ENCODE measurements at places on chromosomes 6 and 20.

DNA sequence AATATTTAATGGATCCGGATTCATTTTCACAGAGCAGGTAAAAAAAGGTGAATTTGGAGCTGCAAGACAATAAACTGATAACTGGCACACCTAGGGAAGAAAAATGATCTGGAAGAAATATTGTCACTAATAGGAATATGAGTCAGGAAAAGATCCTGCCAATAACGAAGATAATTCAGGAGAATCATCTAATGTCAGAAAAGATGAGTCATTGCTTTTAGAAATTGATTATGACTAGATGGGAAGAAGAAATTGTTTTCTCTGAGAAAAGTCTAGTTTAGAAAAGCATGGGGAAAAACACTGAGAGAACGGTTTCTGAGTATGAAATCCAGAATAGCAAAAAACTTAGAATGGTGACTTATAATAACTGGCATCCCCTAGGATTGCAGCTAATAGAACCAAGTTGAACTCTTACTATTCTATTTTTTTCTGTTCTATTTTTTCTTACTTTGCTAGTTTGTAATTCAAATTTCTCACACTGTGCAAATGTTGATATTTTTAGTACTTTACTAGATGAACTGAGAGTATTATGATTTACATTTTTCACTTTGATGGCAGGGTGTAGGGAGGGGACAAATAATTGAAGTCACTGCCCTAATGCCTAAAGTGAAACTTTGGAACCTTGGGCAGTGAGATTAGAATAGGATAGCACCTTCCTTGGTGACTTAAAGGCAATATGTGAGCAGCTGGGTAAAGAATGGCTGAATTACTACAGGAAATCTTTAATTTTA lies 38.2 kb upstream of the SUPT3H start:
- H3K27ac ChIP-seq: no peak overlapping the region
- H3K27me3 ChIP-seq: no peaks in the 10 kb centered on the region
- DNase-seq: no peak
- peaks cover 18% of the 10 kb centered on the region for H3K4me1 ChIP-seq

DNA sequence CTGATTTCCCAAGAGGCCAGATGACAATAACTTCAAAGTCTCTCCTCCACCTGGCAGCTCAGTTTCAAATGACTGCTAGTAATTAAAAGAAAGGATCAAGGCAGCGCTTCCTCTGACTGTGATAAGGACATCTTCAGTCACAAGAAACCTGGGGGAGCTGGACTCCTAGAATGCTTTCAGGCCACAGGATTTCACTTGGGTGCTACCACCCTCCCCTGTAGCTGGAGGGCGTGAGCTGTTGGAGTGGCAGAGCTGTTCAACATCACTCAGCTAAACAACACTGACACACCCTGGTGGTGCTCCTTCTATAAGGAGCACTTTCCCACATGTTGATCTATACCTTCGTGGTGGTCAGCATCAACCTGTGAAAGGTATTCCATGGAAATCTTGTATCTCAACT lies 2.2 kb upstream of the CNR1 start:
- peaks cover 21% of the 10 kb centered on the region for H3K4me1 ChIP-seq
- H3K4me3 ChIP-seq: no peak overlapping the region
- no peak for DNase-seq
- H3K27ac ChIP-seq: no peak overlapping the region
- peaks cover 18% of the 10 kb centered on the region for H3K27me3 ChIP-seq

DNA sequence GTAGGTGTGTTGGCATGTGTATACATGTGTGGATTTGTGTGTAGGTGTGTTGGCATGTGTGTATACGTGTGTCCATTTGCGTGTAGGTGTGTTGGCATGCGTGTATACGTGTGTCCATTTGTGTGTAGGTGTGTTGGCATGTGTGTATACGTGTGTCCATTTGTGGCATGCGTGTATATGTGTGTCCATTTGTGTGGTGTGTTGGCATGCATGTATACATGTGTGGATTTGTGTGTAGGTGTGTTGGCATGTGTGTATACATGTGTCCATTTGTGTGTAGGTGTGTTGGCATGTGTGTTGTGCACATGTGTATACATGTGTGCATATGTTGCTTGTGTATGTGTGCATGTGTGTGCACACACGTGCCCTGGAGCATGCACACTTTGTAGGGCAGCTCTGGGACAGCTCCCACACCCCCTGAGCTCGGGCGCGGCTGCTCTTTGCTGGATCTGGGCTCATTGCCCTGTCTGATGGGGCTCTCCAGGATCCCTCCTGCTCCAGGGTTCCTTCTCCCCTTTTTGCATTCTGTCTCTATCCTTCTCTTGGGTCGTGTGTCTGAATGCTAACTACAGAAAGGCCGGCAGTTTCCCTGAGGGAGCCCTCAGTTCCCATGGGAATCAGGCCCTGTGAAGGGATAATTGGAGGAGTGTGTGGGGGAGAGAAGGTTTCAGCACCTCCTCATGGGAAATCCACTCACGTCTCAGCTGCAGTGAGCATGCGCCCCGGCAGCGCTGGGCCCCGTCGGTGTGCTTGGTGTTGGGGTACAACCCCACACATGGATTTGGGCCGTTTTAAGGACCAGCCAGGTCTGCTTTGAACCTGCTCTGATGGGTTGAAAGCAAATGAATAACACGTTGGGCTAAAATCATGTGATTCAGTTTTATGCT lies 102.0 kb downstream of the ERMARD start:
- H3K4me3 ChIP-seq: no peak overlapping the region
- H3K27ac ChIP-seq: peak overlapping the region; percentile 83
- no peaks in the 10 kb centered on the region for H3K27me3 ChIP-seq
- H3K4me1 ChIP-seq: peaks cover 18% of the 10 kb centered on the region

DNA sequence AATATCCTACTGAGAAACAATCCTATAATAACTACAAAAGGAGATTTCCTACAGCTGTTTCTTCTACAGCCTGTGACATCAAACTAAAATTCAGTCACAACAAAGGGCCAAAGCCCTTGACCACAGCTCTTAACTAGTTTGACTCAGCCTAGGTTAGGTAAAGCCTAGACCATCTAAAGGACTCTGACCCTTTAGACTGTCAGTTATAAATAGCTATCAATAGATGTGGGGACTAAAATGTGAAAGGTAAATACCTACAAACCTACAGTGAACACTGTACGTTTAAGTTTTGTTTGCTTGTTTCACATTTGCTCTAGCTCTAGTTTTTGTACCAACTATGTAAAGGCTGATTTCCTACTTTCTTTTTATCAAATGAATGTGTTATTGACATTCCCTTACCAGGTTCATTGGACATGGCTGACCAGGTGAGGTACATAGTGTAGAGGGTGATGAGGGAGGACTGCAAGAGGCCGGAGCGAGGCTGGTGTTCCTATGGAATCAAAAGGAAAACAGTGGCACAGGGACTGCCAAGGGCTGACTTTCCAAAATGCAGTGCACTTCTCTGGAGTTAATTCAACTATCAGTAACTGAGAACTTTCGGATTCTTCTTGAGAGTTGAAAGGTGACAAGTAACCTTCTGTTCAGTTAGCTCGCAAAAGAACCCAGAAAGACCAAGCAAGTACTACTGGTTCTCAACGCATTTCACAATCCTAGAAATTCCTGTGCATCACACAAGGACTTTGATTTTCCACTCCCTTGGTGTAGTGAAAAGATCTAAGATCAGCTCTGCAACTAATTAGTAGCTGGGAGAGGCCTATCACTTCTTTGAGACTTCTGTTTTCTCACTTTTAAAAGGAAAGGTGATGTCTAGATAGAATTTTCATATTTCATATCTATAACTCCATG lies 17.2 kb downstream of the SERINC3 start:
- H3K27me3 ChIP-seq: no peaks in the 10 kb centered on the region
- no peak overlapping the region for H3K27ac ChIP-seq
- H3K4me3 ChIP-seq: no peak overlapping the region
- H3K36me3 ChIP-seq: peaks cover 80% of the 10 kb centered on the region
- no peaks in the 10 kb centered on the region for H3K4me1 ChIP-seq
- DNase-seq: no peak

DNA sequence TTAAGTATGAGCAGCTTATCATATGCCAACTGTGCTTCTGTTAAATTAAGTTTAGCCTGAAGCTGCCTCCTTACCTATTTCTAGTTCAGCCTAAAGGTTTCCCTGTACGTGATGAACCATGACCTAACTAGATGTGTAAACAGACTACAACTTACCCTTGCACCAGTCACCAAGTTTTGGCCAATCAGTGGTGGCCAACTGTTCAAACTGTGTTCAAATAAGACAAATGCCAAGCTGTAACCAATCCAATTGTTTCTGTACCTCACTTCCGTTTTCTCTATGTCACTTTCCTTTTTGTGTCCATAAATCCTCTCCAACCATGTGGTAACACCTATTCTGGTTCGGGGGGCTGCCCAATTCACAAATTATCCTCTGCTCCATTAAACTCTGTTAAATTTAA lies 6.0 kb upstream of the SLC2A10 start:
- no peaks in the 10 kb centered on the region for H3K27me3 ChIP-seq
- no peak overlapping the region for H3K4me3 ChIP-seq
- DNase-seq: no peak
- no peaks in the 10 kb centered on the region for H3K36me3 ChIP-seq
- H3K27ac ChIP-seq: no peak overlapping the region

DNA sequence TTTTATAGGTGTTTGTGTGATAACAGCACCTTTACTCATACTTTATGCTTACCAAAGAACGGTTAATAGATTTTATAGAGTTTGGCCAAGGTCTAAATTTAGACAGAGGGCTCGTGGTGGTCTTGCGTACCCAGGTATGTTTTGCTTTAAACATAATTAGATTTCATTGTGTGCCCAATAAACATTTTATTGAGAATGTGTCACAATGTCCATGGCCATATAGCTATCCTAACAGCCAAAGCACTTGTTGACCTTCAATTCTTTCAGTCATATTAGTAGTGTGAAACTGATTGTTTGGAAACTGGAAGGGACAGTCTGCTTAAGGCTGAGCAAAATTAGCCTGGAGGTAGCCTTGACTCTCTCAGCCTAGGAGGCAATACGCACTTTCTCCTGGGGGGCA lies 48.3 kb upstream of the HDGFL1 start:
- H3K27me3 ChIP-seq: no peaks in the 10 kb centered on the region
- no peaks in the 10 kb centered on the region for H3K36me3 ChIP-seq
- DNase-seq: no peak
- H3K4me3 ChIP-seq: no peak overlapping the region
- no peak overlapping the region for H3K27ac ChIP-seq
- H3K4me1 ChIP-seq: no peaks in the 10 kb centered on the region

DNA sequence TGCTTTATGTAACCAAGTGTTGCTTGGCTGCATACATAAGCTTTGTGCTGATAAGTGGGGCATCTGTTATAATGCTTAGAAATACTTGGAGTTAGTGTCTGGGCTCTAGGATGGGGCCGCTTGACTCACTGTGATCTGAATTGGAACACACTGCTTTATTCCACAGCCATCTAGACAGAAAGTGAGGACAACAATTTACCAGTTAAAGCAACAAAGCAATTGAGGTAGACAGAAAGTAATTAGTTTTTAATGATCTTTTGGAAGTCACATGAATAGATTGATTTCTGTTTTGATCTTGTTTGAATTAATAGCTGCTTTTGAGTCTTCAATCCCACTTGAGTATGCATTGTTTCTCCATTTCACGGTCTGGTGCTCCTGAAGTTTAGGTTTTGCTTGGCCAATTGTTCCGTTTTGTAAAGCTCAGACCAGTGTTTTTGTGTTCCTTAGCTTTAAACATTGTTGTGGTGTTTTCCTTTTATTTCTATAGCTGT lies 157.5 kb downstream of the TRMT11 start:
- H3K4me1 ChIP-seq: no peaks in the 10 kb centered on the region
- no peaks in the 10 kb centered on the region for H3K27me3 ChIP-seq

- no peaks in the 10 kb centered on the region for H3K27me3 ChIP-seq
- H3K27ac ChIP-seq: no peak overlapping the region
- H3K36me3 ChIP-seq: peaks cover 40% of the 10 kb centered on the region
- H3K4me1 ChIP-seq: no peaks in the 10 kb centered on the region
- DNase-seq: no peak
Measured at GRCh38 chr20:278607-279571, 11.7 kb downstream of the C20orf96 start.

- DNase-seq: no peak
- no peaks in the 10 kb centered on the region for H3K4me1 ChIP-seq
- no peak overlapping the region for H3K27ac ChIP-seq
- H3K4me3 ChIP-seq: no peak overlapping the region
- no peaks in the 10 kb centered on the region for H3K27me3 ChIP-seq
- no peaks in the 10 kb centered on the region for H3K36me3 ChIP-seq
Measured at GRCh38 chr6:160226118-160226591, 32.5 kb downstream of the SLC22A2 start.

DNA sequence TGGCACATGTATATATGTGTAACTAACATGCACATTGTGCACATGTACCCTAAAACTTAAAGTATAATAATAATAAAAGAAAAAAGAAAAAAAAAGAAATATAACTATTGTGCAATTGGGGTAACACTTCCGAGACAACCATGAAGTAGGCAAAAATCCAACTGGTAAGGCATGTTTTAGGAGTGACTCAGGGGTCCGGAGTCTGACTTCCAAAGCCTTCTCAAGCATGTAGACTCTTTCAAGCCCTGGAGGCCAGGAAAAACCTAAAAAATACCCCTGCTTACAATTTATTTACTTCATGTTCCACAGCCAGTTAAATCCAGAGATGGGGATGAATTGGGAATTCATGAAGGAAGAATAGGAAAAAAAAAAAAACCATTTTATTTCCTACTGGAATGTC lies 161.3 kb upstream of the PHACTR1 start:
- H3K27me3 ChIP-seq: no peaks in the 10 kb centered on the region
- H3K4me3 ChIP-seq: no peak overlapping the region
- DNase-seq: no peak
- H3K27ac ChIP-seq: no peak overlapping the region

DNA sequence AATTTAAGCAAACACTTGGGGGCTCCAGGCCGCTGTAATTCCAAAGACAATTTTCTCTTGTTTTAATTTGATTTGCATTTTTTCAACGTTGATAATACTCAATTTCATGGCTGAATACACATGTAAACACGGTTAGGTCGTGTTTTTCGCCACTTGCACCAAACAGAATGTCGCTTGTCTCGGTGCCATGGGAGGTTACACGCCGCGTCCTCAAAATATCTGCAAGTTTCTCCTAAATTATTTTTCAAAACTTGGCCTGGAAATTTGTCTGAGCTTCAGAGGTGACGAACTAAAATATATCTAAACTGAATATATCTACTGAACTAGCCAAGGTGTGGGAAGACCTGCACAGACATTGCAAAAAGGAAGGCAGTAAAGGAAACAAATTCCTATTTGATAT lies 15.0 kb downstream of the FOXA2 start:
- H3K36me3 ChIP-seq: no peaks in the 10 kb centered on the region
- DNase-seq: no peak
- no peak overlapping the region for H3K4me3 ChIP-seq
- peaks cover 6% of the 10 kb centered on the region for H3K27me3 ChIP-seq
- H3K4me1 ChIP-seq: peaks cover 7% of the 10 kb centered on the region

- no peak overlapping the region for H3K4me3 ChIP-seq
- H3K36me3 ChIP-seq: no peaks in the 10 kb centered on the region
- no peak overlapping the region for H3K27ac ChIP-seq
- DNase-seq: no peak
- H3K27me3 ChIP-seq: no peaks in the 10 kb centered on the region
Measured at GRCh38 chr6:149050160-149050559, 267.4 kb upstream of the TAB2 start.

DNA sequence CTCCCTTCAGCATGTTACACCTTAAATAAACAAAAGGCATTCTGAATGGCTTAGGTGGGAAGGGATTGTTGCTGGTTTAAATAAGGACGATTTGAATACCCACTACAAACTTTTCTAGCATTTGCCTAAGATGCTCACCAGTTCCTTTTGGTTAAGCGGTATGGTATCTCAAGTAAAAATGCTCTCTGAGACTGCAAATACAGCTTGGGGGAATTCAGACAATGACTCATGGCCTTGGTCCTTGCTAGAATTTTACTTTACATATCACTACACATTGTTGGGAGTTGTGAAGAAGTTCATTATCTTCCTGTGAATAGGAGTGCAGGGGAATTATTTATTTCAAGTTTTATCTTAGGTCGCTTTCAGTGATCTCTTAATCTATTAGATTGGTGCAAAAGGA lies 670.7 kb downstream of the UTRN start:
- H3K4me1 ChIP-seq: no peaks in the 10 kb centered on the region
- no peaks in the 10 kb centered on the region for H3K27me3 ChIP-seq
- DNase-seq: no peak
- H3K36me3 ChIP-seq: no peaks in the 10 kb centered on the region
- H3K27ac ChIP-seq: no peak overlapping the region
